ENCODE measurements at places on chromosomes 12 and 14.

GRCh38 chr12:78959556-78959955, 95.0 kb downstream of the SYT1 start:
- DNase-seq, result peak; percentile 6

DNA sequence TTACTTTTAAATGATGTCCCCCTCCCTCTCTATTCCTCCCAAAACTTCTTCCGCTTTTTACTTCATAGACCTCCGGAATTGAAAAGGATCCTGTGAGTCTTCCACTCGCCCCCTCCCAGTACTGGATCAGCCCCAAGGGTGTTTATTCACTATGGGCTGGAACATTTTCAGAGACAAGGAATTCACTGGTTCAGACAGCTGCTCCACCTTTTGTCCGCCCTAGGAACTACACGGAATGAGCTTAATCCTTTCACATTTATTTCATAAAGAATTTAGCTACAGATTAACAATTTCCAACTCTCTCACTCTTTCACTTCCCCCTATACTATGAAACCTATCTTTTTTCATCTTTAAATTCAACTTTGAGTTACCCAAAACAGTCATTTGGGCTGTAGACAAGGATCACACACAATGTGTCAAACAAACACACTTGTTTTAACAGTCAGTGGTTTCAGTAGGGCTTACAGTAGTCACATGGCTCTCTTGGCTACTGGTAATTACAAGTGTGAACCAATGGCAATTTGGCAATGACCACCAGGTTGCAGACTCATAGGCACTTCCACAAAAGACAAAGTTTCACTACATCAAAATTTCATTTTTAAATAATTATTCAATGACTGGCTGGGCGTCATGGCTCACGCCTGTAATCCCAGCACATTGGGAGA, 20.6 kb downstream of the CNIH1 start:
- peak; percentile 58 for DNase-seq

DNA sequence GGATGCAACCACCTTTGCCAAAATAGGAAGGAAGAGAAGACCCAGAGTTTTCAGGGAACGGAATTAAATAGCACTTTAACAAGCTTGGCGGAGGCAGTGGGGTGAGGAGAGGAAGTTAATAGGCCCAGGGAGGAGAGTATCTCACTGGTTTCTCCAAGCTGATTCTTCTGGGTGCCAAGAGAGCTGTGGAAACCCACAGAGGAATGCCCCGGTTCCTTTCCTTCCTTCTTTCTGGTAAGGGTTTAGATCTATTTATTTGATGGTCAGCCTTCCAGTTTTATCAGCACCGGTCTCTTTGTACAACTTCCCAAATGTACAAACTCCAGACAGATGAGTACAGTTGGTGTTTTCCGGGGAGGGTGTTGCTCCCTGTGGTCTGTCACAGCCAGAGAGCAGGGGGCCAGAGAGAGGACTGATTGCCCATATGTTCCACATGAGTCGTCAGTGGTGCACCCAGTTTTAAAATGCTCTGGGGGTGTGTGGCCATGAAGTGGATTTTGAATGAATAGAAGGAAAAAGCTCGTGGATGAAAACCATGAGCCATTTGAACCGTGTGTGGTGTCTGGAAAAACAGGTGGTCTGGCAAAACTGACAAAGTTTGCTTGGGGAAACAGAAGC, 26.6 kb downstream of the PRKCH start:
- DNase-seq, result no peak

GRCh38 chr14:47148686-47149085, 497.1 kb upstream of the RPL10L start:
- no peak for DNase-seq

DNA sequence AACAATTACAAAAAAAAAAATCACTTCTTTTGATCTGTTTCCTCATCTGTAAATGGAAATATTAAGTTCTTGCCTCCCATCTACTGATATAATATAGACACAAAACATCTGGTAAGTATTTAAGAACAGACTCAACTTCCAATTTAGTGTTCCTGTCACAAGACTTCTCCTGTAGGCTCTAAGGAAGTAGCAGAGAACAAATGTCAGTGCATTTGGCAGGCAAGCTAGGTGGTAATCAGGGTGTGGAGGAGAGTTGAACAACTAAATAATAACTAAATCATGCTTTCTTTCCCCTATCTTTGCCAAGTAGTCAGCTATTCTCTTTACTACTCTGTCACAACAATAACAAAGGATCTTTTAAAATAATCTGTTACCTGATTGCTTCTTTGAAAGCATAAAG, 22.1 kb downstream of the BAZ1A start:
- no peak for DNase-seq

Data from fibroblast of skin of back (primary cell).